ENCODE measurements at places on chromosomes 12 and 14. TPM values are rescaled to one million over a fixed set of nuclear protein-coding genes. Genes with fewer than 3 reads are reported as not detected.

TMPRSS12 gene
- not detected for total RNA-seq

GRCh38 chr12:11837216-11837934, 187.9 kb downstream of the ETV6 start:
- DNase-seq = no peak

GRCh38 chr12:11962860-11963259, 107.9 kb upstream of the BCL2L14 start:
- no peak for DNase-seq

DNA sequence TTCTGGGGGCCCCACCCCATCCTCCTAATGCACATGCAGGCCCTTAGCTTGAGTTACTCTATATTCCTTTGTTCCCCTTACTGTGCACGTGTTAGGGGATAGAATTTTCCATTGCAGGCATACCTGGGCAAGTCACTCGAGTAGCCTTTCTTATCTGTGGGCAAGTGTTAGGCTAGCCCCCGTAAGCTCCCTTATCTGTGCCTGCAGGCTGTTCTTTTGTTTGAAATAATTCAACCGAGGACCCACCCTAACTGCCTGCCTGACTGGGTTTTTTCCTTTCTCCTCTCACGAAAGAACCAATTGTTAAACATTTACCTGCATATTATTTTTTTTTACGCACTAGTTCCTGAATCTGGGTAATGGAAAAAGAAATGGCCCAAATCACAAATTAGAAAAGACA, 21.3 kb upstream of the BCAT1 start:
- DNase-seq = no peak

- no peak for DNase-seq
Measured at GRCh38 chr14:24339284-24340151, at the start of gene RIPK3. RIPK3 (minus strand) TSS chr14:24339991; CDS start chr14:24339826, 165 bp downstream.

- DNase-seq = no peak
Measured at GRCh38 chr14:36317650-36318049, 2.8 kb downstream of the MBIP start.

DNA sequence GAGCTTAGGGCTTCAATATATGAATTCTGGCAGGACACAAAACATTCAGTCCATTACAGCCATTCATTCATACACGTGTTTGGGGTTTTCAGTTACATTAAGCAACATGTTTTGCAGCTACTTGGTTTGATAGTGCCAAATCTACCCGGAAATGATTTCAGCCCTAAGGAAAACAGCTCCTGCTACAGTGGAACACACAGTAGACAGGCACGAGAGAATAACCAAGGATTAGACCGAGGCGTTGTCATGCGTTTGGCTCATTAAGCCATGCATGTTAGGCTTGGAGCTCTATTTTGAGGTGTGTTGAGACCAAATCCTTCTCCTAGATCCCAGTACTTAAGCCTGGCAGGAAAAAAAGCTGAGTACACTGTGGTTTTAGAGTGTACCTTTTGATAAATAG, 177.4 kb downstream of the PRKCH start:
- no peak for DNase-seq

- no peak for DNase-seq
Measured at GRCh38 chr12:54337854-54338650, 13.1 kb downstream of the COPZ1 start.

- no peak for DNase-seq
Measured at GRCh38 chr14:54105898-54106297, 149.3 kb upstream of the BMP4 start.

DNA sequence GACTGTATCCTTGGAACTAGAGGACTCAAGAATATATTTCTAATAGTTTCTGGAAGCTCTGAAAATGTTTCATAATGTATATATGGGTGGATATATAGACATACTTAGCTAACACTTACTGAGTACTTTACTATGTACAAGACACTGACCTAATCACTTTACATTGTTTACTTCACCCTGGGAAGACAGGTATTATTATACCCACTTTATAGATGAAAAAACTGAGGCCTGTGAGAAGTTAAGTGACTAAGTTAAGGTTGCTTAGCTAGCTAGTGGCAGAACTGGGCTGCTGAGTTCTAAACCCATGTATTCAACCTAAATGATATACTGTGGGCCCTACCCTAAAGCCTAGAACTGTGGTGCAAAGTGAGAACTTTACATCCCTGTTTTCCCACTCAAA, 79.1 kb upstream of the SSTR1 start:
- no peak for DNase-seq
